Right atrium auricular region (tissue), 2 donors: ENCODE measurements at places on chromosomes 11 and 22. TPM values are rescaled to one million over a fixed set of nuclear protein-coding genes. Genes with fewer than 3 reads are reported as not detected.

Gene DENND6B
- total RNA-seq, result 1.0 TPM

Gene CYB5R3
- total RNA-seq, result 288 TPM

Gene VWCE
- 0.94 TPM for total RNA-seq

Gene SH3BP1
- total RNA-seq, result 1.5 TPM

Gene SIK2
- 23.5 TPM for total RNA-seq

DNA sequence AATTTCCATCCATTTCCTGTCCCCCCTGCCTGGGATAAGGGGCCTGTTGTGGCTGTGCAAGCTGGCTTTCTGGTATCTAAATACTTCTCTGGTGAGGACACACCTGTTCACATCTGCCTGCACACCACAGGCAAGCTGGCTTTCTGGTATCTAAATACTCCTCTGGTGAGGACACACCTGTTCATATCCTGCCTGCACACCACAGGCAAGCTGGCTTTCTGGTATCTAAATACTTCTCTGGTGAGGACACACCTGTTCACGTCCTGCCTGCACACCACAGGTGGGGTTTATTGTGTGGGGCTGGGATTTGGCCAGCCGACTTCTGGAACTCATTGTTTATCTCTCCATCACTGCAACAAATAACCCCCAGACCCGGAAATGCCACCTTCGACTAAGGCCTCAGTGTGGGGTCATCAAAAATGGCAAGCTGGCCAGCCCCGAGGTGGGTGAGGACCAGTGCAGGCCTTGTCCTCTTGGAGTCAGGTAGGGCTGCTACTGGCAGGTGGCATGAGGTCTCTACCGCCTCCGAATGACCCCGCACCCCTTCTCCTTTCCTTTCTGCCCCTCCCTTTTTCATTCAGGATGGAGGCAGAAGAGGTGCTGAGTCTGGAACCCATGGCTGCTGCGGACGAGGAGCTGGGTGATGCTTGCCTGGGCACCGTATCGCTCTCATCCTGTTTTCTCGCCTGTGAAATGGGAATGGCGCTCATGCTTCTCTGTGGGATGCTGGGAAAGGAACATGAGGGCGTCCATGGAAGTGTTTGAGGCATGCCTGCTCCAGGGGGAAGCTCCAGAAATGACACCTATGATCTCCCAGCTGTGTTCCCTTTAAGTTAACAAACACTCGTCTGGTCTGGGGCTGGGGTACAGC lies 43.5 kb upstream of the MYEOV start:
- no peaks in the 10 kb centered on the region for H3K27me3 ChIP-seq
- DNase-seq, result no peak
- H3K27ac ChIP-seq, result no peak overlapping the region
- no peaks in the 10 kb centered on the region for H3K4me1 ChIP-seq
- H3K4me3 ChIP-seq, result no peak overlapping the region
- no peaks in the 10 kb centered on the region for H3K36me3 ChIP-seq

- H3K27ac ChIP-seq, result no peak overlapping the region
- H3K27me3 ChIP-seq, result no peaks in the 10 kb centered on the region
- no peaks in the 10 kb centered on the region for H3K36me3 ChIP-seq
Measured at GRCh38 chr11:27694992-27695391, 5.3 kb downstream of the BDNF start.

DNA sequence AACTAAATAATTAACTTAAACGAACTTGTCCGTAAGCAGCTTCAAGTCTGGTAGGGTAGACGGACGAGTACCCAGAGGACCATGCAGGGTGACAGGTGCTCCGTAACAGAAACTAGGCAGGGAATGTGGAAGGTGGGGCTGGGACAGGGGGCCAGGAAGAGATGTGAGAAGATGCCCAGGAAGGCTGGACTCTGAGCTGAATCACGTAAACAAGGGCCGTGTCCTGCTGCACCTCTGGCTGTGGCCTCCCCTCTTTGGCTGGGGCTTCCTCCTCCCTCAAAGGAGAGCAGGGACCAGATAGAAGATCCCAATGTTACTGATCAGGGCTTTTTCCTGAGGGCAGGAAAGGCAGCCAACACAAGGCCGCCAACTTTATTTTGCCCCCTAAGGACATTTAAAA lies 47.9 kb downstream of the PACSIN2 start:
- peaks cover 33% of the 10 kb centered on the region for H3K4me1 ChIP-seq
- H3K4me3 ChIP-seq, result no peak overlapping the region
- H3K36me3 ChIP-seq, result no peaks in the 10 kb centered on the region
- DNase-seq, result no peak
- no peaks in the 10 kb centered on the region for H3K27me3 ChIP-seq
- no peak overlapping the region for H3K27ac ChIP-seq

- DNase-seq, result no peak
- no peak overlapping the region for H3K27ac ChIP-seq
- H3K36me3 ChIP-seq, result no peaks in the 10 kb centered on the region
- H3K4me1 ChIP-seq, result peaks cover 4% of the 10 kb centered on the region
- H3K4me3 ChIP-seq, result no peak overlapping the region
Measured at GRCh38 chr11:115325523-115325922, 178.7 kb downstream of the CADM1 start.

GRCh38 chr22:49112661-49113626 lies 714.7 kb downstream of the BRD1 start:
- no peak overlapping the region for H3K27ac ChIP-seq
- no peaks in the 10 kb centered on the region for H3K27me3 ChIP-seq
- H3K4me3 ChIP-seq, result no peak overlapping the region
- H3K4me1 ChIP-seq, result no peaks in the 10 kb centered on the region
- H3K36me3 ChIP-seq, result no peaks in the 10 kb centered on the region
- DNase-seq, result no peak

GRCh38 chr11:27698872-27699241 lies 1.4 kb downstream of the BDNF start:
- H3K36me3 ChIP-seq, result no peaks in the 10 kb centered on the region
- no peak overlapping the region for H3K27ac ChIP-seq
- H3K27me3 ChIP-seq, result no peaks in the 10 kb centered on the region
- H3K4me1 ChIP-seq, result peaks cover 37% of the 10 kb centered on the region

- H3K4me1 ChIP-seq, result no peaks in the 10 kb centered on the region
- peaks cover 3% of the 10 kb centered on the region for H3K36me3 ChIP-seq
- H3K27me3 ChIP-seq, result no peaks in the 10 kb centered on the region
Measured at GRCh38 chr22:30609260-30610185, 2.5 kb downstream of the TCN2 start.

- no peak for DNase-seq
- H3K4me3 ChIP-seq, result no peak overlapping the region
- no peaks in the 10 kb centered on the region for H3K36me3 ChIP-seq
- no peak overlapping the region for H3K27ac ChIP-seq
- peaks cover 4% of the 10 kb centered on the region for H3K4me1 ChIP-seq
- no peaks in the 10 kb centered on the region for H3K27me3 ChIP-seq
Measured at GRCh38 chr22:41964112-41964491, 5.1 kb upstream of the SEPTIN3 start.

DNA sequence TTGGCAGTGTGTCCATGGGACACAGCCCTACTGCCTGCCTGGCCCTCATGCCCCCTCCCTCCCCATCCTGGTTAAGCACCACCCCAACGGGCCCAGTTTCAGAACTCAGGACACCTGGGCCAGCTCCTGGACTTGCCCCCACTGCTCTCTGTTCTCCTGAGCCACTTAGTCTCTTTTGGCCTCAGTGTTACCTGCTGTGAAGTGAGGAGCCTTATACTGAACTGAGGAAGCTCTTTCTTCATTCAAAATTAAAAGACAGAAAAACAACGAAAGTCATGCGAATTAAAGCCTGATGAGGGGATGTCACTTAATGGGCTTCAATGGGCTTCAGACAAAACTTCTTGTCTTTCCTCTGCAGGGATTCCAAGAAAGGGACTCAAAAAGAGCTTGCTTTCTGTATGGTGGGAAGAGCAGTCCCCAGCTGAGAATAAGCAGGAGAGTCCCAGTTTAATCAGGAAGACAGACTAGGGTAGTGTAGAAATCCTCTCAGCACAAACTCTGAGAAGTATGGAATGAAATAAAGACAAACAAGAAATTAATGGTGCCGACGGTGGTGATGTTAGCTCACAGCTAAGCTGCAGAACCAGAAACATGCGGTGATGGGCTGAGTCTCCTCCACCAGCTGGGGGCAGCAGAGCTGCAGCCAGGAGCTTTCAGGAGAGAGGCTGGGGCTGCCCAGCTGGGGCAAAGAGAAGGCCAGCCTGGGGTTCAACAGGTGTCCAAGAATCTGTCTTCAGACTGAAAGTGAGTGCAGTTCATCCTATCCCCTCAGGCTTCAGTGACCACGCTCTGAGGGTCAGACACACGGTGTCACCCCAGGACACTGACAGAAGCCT lies 101.0 kb downstream of the GGTLC2 start:
- H3K36me3 ChIP-seq, result no peaks in the 10 kb centered on the region
- H3K27ac ChIP-seq, result no peak overlapping the region
- no peaks in the 10 kb centered on the region for H3K4me1 ChIP-seq
- no peak for DNase-seq
- no peaks in the 10 kb centered on the region for H3K27me3 ChIP-seq
